ENCODE measurements at places on chromosomes 5 and 9. TPM values are rescaled to one million over a fixed set of nuclear protein-coding genes. Genes with fewer than 3 reads are reported as not detected.

DNA sequence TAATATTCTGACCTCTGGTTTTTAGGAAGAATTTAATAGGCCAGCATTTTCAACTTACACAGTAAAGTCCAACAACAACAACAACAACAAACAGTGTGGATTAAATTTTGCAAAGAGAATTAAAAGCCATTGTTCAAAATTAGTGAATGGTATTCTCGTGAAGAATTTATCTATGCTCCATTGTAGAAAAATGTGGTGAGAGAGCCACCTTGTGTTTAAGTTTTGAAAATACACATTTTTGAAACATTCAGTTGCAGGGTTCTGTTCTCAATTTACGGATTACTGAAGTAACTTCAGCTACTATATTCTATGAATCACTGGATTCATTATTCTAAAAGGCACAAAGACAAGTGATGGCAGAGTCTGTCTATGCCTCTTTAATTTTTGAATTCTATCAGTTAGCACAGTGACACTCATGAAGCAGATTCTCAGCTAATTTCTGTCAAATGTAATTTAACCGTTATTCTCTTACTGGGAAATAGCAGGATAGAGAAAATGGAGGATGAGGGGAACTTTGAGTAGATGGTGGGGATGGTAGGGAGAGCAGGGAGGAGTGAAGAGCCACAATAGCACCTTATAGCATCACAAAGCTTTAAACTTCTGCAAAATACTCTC lies 11.0 kb downstream of the CCDC152 start:
- DNase-seq: no peak

Gene SPAAR
- 0.78 TPM for total RNA-seq

Gene GFI1B
- total RNA-seq: not detected

- DNase-seq: no peak
These were observed 36.9 kb upstream of the RXRA start for GRCh38 chr9:134289241-134289875.

- DNase-seq: no peak
These were observed 13.3 kb downstream of the NR2F1 start for GRCh38 chr5:93596310-93596675.

GRCh38 chr5:76608833-76609232 lies 14.4 kb downstream of the F2RL2 start:
- DNase-seq: no peak

DNA sequence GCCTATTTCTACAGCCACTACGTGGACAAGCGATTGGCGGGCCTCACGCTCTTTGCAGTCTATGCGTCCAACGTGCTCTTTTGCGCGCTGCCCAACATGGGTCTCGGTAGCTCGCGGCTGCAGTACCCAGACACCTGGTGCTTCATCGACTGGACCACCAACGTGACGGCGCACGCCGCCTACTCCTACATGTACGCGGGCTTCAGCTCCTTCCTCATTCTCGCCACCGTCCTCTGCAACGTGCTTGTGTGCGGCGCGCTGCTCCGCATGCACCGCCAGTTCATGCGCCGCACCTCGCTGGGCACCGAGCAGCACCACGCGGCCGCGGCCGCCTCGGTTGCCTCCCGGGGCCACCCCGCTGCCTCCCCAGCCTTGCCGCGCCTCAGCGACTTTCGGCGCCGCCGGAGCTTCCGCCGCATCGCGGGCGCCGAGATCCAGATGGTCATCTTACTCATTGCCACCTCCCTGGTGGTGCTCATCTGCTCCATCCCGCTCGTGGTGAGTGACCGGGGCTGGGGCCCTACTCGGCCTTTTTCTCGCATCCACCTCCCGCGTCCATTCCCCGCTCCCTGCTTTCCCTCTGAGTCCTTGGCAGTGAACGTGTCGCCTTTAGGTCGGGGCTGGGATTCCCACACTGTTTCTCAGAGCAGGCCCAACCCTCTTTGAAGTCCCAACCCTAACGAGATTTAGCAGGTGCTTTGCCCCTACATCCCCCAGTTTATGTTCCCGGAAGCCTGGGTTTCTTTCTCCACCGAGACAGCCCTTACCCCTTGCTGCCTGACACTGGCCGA lies 1.8 kb downstream of the PTGER4 start:
- peak; percentile 33 for DNase-seq

Gene AK3
- total RNA-seq: 46.4 TPM

GRCh38 chr5:58135571-58136335 lies 324.1 kb downstream of the PLK2 start:
- DNase-seq: no peak

- DNase-seq: no peak
These were observed 63.8 kb downstream of the GHR start for GRCh38 chr5:42487077-42487476.

Gene PCA3
- total RNA-seq: not detected

Gene COL5A1
- 7.0 TPM for total RNA-seq

Gene ZSWIM6
- total RNA-seq: 8.8 TPM

- DNase-seq: no peak
These were observed 235.4 kb downstream of the DOCK8 start for GRCh38 chr9:450057-450456.

GRCh38 chr9:137147793-137148160 lies 8.8 kb downstream of the GRIN1 start:
- DNase-seq: no peak

GRCh38 chr5:152607401-152608160 lies 202.5 kb upstream of the NMUR2 start:
- DNase-seq: no peak

Gene PCDHA8
- 2.1 TPM for total RNA-seq

Gene ELOVL7
- total RNA-seq: 7.5 TPM

DNA sequence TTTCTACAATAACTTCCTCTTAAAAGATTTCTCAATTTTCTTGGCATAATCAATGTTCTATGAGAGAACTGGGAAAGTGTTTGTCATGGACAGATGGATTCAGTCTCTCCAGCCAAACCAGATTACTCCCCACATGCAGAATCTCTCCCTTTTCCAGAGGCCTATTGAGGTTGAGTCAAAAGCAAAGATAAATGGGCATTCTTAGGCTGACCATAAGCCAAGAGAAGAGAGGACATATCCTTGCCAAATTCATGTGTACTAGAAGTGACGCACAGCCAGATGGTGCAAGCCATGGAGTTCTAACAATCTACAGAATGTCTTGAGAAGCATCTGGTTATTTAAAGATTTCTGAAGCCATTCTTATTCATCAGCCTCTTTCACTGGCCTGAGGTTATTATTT lies 2115.0 kb downstream of the MAT2B start:
- peak; percentile 34 for DNase-seq

GRCh38 chr5:68086439-68086838 lies 129.1 kb upstream of the PIK3R1 start:
- no peak for DNase-seq

GRCh38 chr5:56580864-56581263 lies 234.5 kb upstream of the MAP3K1 start:
- no peak for DNase-seq

Gene CCNJL
- total RNA-seq: 0.66 TPM

DNA sequence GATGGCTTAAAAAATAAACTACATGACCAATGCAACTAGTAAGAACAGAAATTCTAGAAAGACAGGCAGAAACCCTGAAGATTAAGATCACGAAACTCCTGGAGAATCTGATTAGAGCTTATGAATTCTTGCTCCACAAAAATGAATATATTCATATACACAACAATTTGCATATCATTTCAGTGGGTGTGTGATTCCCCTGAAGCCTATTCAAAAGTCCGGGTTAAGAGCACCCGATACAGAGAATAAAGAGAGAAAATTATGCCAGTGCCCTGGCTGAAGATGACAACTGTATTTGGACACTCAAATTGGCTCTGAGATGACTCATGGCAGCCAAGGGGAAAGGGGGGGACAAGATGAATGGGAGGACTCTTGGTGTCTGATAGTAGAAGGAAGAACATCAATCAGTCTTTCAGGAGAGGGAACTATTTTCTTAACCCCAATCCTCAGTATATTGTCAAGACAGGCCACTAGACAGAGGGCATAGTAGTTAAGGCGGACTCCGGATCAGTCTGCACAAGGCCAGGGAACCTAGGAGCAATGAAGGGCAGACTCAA lies 6.0 kb downstream of the TMOD1 start:
- no peak for DNase-seq

Gene OR13D1
- not detected for total RNA-seq

Gene ABO
- 9.2 TPM for total RNA-seq

DNA sequence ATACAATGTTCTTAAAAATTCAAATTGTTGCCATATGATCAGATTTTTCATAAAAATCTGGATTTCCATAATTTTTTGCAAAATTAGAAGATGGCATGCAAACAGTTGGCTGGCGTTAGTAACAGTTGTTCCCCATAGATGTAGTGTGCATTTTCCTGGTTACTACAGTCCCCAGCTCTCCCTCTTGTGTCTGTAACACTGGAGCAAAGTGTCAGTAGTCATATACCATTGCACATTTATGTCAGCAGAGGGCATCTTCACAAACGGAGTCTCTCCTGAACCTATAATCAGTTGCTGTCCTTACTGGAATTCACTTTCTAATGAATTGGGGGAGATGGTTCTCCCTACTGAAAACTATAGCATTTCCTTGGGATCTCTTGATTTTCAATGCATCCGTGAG lies 44.7 kb upstream of the DMAC1 start:
- DNase-seq: peak; percentile 3

- DNase-seq: peak; percentile 99
These were observed at the start of gene VCP for GRCh38 chr9:35072461-35073278. Gene VCP, minus strand, starts transcription at chr9:35072625. Its CDS starts 272 bp downstream, at chr9:35072353.

Gene PCDHB9
- total RNA-seq: 0.78 TPM

GRCh38 chr5:179900206-179900605 lies 7.5 kb downstream of the TBC1D9B start:
- DNase-seq: no peak

DNA sequence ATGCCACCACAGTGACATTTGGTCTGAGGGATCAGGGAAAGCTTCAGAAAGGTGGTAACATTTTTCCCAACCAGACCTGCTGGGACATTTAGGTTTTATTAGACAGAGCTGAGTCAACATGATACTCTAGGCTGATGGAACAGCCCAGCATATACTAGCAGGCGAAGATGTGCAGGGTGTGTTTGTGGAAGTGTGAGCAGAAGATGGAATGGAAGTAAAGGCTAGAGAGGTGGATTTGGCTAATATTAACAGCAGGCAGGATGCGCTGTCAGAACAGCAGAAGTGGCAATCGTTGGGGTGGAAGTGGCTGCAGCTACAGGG lies 340.6 kb downstream of the ASTN2 start:
- DNase-seq: no peak

Gene SPINK4
- not detected for total RNA-seq

Gene INSL6
- total RNA-seq: not detected

Gene IGFBPL1
- total RNA-seq: 3.3 TPM

DNA sequence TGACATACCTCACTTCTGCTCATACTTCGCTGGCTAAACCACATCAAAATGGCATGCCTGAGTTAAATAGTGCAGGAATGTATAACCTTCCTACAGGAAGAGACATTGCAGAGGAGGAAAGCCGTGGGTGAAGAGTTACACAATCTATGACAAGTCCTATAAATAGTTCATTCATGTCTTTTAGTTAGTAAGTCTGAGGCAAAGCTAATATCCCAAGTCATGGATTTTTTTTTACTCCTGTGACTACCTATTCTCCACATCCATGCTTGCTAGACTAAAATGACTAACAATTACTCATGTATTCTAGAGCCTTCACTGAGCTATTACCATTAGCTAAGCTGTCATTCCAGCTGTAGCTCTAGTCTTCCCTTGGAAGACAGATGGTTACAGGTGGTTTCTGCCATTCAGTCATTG lies 391.3 kb downstream of the NR2F1-AS1 start:
- no peak for DNase-seq

DNA sequence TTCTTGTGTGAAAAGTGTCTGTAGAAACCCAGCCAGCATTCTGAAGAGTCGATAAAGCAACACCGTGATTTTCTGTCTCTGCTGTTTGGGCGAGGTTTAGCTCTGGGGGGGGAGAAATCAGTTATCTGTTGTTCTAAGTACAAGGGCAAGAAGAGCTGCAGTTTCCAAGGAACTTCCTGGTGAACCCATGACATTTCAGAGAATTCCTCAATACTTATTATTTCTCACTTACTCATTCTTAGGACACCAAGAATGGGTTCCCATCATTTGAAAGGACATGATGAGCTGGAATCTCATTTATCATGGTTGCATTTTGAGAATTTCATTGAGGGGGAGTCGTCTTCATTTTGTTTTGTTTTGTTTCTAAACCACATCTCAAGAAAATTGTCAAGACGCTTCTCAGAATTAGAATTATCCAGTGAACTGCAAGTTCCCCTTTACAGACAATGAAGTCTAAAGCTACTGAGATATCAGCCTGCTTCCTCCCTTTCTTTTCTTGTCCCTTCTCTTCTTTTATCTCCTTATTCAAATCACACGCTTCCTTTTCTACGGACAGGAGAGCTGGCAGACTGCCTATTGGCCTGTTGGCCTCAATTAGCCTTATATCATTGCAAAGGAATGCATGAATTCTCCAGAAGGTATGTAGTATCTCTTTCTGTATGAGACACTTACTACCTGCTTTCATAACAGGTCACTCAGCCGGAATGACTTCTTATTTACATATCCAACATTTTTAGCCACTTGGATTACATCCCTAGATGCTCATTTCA lies 53.7 kb downstream of the ZNF462 start:
- DNase-seq: peak; percentile 48

DNA sequence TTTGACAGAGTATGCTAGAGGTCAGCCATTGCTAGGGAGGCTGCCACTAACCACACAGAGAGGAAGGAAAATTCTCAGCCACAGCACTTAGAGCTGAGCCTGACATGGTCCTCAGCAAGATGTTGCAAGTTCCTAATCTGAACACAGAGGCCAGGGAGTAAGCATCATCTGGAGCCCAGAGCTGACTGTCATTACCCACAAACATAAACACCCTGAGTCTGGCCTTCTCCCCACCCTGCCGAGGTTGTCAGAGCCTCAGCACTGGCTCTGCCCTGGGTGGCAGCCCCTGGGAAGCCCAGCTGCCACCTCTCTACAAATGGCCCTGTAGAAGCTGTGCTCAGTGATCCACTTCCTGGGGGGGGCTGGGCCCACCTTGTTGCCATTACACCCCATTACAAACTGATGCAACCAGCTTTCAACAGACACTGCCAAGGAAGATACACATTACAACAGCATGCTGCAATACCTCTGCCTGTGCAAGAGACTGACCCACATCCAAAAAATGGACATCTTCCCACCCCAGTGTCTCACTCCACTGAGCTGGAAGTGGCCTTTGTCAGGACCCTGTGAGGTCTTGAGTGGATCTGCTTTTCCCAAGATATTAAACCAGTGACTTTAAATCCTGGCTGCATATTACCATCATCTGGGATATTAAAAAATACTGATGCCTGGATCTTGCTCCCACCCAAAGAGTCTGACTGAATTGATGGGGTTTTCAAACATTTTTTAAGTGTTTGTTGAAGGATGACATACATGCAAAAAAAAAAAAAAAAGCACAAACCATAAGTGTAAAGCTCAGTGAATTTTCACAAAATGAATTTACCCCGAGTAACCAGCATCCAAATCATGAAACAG lies 33.0 kb downstream of the IRF1 start:
- no peak for DNase-seq

Gene CRB2
- 1.3 TPM for total RNA-seq

DNA sequence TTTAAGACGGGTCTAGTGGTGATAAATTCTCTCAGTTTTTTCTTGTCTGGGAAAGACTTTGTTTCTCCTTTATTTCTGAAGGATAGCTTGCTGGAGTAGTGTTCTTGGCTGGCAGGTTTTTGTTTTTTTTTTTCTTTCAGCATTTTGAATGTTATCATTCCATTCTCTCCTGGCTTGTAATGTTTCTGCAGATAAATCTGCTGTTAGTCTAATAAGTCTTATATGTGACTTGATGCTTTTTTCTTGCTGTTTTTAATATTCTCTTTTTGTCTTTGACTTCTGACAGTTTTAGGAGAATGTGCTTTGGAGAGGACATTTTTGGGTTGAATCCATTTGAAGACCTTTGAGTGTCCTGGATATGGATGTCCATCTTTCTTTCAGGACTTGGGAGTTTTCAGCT lies 16.0 kb downstream of the HSD17B4 start:
- DNase-seq: no peak

- peak; percentile 26 for DNase-seq
These were observed 9.2 kb upstream of the PHYKPL start for GRCh38 chr5:178241688-178242231.
